ENCODE measurements at places on chromosomes 2 and 18.

DNA sequence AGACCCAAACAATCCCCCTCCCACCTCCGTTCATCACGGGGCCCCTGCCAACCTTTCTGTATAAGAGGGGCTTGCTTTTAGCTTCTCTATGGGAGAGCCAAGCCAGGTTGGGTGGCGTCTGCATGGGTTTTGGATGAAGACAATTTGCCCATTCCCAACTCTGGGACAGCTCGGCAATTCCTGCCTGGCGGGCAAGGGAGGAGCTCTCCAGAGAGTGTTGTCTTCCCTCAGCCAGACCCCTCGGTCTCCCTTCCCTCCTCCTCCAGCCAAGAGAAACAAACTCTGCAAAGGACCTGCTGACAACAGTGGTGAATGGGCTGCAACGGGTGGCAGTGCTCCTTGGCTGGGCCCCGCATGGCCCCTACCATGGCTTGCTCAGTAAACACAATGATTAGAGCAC is 267.2 kb upstream of the HDAC4 start:
- DNase-seq: no peak

- no peak for DNase-seq
Observed at GRCh38 chr2:4862031-4862430, 830.2 kb upstream of the SOX11 start.

DNA sequence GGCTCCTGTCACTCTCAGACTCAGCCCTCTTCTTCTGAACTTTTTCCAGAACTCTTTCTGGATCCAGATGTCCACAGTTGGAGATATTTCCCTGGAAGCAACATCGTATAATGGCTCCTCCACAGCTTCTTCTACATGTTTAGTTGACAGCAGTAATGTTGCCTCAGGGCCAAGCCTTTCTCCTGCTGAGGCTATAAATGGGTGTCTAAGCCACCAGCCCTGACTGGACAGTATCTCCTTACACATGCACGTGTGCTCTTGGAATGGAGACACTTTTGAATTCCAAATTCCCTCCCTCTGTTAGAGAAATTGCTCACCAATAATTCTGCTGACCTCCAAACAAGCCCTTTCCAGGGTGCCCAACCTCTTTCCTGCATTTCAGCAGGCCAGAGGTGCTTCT is 156.2 kb upstream of the PIK3C3 start:
- no peak for DNase-seq

DNA sequence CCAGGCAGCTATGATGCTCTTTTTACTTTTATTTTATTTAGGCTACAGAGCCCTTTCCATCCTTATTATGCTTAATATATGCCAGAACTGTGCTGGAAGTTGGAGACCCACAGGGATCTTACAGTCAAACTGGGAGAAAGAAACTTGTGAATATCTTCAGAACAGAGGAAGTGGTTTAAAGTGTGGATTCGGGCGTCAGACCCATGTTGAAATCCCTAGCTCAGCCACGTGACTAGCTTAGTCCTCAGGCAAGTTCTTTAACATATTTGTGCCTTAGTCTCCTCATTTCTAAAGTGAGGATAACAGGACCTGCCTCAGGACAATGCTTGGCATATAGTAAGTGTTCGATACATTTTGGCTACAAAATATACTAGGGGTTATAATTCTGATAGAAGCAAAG is 59.1 kb downstream of the MAP3K20 start:
- no peak for DNase-seq

DNA sequence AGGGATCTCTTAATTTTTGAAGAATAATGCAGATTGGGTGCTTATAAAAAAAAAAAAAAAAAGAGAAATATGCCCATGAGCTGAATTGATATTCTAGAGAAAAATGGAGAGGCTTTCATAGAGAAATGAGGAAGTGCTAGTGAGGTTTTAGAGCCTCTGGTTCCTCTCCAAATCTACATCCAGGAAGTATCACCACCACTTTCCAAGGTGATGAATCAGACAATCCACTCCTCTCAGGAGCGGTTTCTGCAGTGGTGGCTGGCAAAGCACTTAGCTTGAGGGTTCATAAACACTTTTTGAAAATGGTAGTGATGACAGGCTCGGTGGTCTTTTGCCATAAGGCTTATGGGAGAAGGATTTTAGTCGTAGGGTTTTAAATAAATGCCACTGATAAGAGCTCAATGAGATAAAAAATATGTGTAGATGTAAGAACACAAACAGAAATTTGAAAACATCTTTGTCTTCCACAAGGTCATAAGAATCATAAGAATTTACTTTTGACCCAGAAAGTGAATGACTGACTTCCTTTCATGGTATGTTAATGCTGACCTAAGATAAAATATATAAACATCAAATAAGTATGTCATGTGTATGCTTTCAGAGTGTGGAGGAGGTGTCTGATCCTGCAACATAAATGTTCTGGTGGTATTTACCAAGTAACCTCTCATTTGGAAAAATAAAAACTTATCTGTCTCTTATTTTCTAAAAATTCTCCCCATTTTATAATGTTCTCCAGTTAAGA is 42.1 kb upstream of the DSG1 start:
- no peak for DNase-seq

GRCh38 chr2:120955427-120955826 is 219.8 kb downstream of the GLI2 start:
- no peak for DNase-seq

DNA sequence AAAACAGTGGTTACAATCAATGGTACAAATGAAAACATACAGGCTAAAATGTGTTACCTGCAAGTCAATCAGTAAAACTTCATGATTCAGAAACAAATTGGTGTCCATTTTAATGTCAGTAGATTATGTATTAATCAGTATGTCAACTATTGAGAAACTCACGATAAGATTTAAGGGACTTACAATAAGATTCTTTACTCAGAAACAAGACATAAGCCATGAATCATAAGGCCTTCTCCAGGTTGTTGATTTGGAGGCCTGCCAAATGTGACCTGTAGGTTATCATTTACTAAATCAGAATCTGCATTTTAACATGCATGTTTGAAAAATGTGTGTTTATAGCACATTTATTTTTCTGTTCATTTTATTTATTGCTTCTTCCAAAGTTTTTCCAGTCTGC is 623.1 kb downstream of the CCDC85A start:
- DNase-seq: no peak

- DNase-seq: no peak
Observed at GRCh38 chr2:227608561-227609338, 5.9 kb downstream of the SCYGR3 start.

DNA sequence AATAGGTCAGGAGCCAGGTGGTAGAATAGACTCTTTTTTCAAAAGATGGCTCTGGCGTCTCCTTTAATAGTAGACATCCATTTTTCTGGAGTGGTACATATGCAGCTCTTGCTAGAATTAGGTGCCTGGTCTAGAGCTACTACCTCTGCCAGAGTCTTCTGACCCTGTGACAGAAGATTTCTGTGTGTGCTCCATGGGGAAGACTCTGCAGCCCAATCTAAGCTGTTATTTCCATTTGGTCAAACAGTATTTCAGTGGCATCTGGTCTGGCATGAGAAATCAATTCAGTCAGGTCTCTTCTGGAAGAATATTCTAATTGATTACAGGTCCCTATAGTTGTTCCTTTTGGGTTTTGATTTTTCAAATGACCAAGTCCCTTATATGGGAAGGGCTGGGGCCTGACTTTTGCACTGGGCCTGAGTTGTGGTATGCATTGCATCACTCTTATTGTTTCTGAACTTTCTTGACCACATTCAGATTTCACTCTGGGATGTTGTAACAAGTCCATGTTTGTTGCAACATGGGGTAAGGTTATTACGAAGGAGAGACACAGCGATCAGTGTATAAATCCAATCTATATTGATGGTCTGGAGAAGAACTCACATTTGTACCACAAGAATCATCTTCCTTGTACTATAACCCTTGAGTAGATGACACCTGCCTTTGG is 12.1 kb downstream of the MXD1 start:
- peak; percentile 22 for DNase-seq

DNA sequence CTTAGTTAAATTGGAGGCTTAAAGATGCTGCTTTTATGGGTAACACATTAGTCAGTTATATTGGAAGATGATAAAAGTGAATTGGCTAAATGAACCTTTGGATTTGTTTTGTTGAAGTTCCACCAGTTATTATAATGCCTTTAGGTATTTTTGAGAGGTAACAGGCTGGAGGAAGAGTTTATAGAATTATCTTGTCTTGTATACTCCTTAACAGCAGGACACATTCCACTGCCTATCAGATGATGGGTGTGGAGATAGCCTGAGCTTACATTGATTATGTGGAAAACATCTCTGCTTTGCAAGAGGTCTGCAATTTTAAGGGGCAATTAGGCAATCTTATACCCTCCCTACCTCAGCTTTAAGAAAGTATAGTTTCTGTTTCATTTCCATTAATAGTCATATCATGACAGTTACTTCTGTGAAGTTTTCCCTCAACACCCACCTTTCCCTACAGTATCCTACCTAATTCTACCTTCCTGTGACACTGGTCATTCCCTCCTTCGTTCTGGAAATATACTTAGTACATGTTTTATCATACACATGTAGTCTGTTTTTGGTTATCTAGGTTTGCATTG is 403.7 kb upstream of the SPRED2 start:
- no peak for DNase-seq

GRCh38 chr2:108589372-108589771 is 55.1 kb downstream of the LIMS1 start:
- no peak for DNase-seq

DNA sequence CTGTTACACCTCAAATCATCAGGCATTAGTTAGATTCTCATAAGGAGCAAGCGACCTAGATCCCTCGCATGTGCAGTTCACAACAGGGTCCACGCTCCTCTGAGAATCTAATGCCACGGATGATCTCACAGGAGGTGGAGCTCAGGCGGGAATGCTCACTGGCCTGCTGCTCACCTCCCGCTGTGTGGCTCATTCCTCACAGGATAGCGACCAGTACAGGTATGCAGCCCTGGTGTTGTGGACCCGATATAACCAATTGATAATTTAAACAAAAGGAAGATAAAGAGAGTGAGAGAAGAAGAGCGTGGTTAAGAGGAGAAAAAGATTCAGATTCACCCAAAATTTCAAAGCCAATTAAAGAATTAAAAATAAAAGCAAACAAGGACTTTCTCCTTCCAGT is 20.8 kb downstream of the TLK1 start:
- no peak for DNase-seq

GRCh38 chr2:28643911-28644334 is 107.7 kb upstream of the PPP1CB start:
- DNase-seq: peak; percentile 59

DNA sequence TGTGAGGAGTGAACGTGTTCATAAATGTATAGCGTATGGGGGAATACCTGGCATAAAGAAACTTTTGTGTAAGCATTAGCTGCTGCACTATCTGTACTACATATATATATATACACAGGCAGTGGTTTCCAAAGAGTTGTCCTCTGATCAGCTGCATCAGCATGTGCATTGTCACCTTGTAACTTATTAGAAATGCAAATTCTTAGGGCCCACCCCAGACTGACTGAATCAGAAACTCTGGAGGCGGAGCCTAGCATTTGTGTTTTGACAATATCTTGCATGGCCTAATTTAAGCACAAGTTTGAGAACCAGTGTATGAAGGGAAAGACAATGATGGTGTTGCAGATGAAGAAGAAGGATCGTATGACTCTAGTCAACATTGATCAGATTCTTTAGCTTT is 299.5 kb downstream of the CCDC102B start:
- no peak for DNase-seq

- peak; percentile 31 for DNase-seq
Observed at GRCh38 chr2:39424951-39425350, 12.1 kb downstream of the MAP4K3 start.

DNA sequence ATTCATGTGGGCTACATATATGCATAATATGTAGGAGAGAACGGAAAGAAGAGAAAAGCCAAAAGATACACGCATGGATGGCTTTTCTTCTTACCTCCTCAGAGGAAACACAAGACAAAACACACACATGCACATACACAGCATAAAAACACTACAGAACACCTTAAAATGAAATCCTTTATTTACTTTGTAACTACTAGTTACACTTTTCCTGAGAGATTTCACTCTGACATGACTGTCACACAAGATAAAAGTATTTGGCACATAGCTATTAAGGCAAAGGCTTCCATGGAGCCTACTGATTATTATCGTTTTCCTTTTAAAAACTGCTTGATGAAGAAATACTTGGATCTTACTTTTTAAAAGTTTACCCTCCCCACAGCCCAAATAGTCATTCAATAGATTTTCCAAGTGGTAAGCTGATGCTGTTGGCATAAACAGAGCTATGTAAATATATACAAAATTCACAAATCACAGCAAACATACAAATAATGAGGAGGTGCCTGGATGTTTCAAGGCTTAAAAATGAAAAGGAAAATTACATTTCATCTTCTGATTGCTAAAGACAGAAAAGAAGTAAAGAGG is 8.6 kb downstream of the ZEB2 start:
- no peak for DNase-seq

GRCh38 chr2:2655453-2656114 is 324.5 kb upstream of the MYT1L start:
- no peak for DNase-seq

- DNase-seq: no peak
Observed at GRCh38 chr2:241532733-241533601, 24.6 kb upstream of the STK25 start.

GRCh38 chr2:219723311-219723710 is 95.9 kb downstream of the SLC4A3 start:
- no peak for DNase-seq

DNA sequence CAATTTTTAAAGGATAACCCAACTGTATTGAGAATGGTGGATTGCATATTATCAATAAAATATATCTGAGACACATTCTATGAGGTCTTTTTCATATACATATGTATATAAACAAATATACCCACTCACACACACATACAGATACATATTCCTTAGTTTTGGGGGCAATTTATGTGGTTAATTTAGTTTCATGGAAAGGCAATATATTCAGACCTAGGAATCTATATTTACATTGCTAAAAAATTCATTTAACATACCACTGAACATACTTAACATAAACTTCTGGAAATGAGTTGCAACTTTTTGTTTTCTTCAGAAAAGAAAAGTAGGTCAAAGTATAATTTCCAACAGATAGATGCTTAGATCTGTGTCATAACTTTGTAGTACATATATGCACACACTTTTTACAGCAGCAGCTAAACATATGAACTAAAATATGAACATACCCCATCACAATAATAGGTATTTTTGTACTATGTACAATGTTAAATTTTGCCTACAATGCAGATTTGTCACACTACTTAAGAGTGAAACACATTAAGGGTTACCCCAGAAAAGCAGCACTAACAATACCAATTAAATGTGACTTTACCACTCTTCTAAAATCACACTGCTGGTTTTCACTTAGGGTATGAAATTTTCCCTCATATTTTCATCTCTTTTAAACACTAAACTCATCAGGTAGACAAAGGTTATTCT is 23.0 kb downstream of the HEATR5B start:
- DNase-seq: no peak
